Stimulated activated CD8-positive, alpha-beta memory T cell treated with anti-CD3 and anti-CD28 coated beads, Interleukin-7, amount 100 ng/mL, for 48 hours (primary cell): ENCODE measurements at places on chromosomes 7 and 10.
A peak's percentile ranks its signal among the peaks of the same experiment; 100 is the strongest.

- DNase-seq, result no peak
These were observed 237.7 kb downstream of the WDR37 start for GRCh38 chr10:1293636-1294435.

DNA sequence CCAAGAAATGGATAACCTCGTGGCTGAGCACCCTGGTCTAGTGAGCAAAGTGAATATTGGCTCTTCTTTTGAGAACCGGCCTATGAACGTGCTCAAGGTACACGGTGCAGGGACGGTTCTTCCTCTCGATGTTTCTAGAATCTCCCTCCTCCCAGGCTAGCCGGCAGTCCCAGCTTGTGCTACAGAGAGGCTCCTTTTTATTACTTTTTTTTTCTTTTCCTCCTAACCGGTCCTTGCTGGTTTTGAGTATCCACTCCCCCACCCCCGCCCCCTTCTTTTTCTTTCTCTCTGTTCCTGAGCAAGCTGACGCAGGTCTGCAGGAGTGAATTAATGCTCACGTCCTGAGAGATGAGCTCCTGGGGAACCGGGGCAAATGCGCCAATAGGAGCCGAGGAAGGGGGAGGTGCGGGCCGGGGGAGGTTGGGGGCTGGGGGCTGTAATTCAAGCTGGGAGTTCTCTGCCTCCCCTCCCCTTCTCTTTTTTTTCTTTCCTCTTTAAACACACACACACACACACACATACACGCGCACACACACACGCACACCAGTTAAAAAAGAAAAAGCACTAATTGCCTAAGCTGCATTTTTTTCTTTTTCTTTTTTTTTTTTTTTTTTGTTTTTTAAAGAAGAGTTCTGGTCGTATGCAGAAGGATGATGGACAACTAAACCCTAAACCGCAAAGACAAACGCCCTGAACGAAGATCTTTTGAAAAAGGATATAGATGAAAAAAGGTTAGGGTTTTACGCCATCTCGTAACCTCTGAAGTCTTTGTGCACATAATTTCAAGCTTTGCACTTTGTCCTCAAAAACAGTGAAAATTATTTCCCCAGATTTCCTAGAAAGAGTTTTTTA is 6.6 kb downstream of the CPA2 start:
- DNase-seq, result no peak

GRCh38 chr7:127189886-127190285 is 62.9 kb downstream of the GRM8 start:
- no peak for DNase-seq

GRCh38 chr10:14385596-14386593 is 55.2 kb upstream of the FRMD4A start:
- peak; percentile 55 for DNase-seq

DNA sequence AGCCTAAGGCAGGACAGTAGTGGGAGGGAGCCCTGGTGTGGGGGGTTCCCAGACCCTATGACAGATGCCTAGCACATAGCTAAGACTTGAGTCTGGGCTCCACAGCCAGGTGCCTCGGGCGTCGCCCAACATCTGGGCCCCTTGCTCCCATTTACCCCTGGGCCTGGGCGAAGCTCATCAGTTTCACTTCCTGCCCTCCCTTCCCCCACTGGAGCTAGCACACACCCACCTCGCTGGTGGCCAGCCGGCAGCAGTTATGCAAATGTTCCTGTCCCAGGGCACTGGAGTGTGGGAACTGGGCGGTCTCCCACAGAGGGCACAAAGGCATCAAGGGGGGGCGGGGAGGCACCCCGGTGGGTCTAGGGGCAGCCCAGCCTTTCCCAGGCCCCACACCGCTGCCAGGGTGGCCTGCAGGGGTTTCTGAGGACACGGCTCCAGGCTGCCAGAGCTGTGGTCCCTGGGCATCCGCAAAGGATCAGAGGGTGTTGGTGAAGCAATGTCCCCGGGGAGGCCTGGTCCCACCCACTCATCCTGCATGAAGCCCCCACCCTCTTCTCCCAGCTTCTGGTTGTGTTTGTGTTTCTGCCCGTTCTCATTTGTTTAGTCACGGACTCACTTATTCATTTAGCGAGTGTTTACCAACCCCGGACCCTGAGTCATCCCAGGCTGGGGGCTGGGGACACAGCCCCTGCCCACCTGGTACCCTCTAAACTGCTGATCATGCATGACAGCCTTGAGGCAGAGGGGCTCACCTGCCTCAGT is 20.4 kb downstream of the SH2B2 start:
- DNase-seq, result no peak

DNA sequence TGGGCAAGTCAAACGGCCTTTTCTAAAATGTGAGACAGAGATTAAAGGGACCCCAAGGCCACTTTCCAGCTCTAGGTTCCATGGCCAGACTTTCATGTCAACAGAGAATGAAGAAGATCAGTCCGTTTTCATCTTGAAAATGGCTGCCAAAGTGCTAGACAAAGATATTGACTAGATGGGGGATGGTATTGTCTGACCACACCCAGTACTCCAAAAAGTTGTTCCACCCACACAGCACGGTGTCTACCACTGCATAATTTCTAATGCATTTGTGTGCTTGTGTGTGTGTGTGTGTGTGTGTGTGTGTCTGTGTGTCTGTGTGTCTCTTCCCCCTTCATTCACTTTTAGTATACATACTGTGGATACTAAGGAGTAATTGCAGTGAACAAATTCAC is 1.3 kb downstream of the COL1A2 start:
- no peak for DNase-seq

DNA sequence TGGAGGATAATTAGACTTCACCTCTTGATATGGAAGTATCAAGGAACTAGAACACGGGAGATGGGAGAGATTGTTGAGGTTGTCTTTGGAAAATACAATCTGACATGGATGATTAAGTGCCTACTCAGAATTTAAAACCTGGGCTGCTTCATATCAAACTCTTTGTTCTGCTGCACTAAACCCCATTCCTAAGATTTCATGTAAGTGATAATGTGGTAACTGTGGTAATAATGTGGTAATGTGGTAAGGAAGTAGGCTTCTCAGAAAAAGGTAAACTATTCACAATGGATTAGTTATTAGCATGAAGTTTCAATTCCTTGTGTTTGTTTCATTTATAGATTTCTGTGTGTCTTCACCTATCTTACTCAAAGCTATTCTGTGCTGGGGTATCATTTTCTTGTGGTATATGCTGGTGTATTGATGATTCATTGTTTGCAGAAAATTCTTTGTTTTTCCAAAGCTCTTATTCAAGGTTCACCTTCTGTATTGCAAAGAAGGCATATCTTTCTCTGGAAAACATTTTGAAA is 129.9 kb upstream of the TAC1 start:
- DNase-seq, result no peak

- no peak for DNase-seq
These were observed 115.8 kb upstream of the ANLN start for GRCh38 chr7:36273836-36274235.

DNA sequence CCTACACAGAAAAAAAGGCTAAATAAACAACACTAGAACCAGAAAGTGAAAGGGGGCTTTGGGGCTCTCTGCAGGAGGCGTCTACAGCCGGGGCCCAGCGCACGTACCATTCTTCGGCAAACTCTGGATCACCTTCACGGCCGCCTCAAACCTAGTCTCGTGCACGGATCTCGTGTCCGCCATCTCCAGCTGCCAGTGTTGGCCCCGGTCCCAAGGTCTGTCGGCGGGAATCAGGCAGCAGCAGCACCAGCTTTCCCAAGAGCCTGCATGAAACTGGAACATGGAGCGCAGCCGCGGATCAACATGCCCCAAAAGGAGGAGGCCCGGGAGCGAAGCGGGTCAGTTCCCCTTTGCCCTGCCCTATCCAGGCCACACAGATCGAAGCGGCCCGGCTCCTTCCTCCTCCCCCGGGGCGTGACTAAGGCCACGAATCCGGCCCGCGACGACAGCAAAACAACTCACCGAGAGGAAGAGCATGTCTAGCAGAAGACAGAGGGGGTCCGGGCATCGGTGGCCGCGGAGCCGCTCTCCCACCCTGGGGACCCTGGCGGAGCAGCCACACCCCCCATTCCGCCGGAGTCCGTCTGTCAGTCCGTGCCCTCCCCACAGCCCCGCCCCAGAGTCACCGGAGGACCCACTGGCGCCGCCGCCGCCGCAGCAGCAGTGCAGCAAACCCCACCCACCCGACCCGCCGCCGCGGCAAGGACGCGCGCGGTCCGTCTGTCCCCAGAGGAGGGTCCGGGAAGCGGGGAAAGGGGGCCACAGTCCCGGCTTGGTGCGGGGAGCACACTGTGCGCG is at the start of gene ACBD5:
Gene ACBD5, minus strand, starts transcription at position 586 of the 798 bp plus-strand sequence. Its CDS starts 109 bp downstream, at position 477.
- no peak for DNase-seq

GRCh38 chr10:117168729-117169128 is 28.6 kb upstream of the KCNK18 start:
- no peak for DNase-seq

DNA sequence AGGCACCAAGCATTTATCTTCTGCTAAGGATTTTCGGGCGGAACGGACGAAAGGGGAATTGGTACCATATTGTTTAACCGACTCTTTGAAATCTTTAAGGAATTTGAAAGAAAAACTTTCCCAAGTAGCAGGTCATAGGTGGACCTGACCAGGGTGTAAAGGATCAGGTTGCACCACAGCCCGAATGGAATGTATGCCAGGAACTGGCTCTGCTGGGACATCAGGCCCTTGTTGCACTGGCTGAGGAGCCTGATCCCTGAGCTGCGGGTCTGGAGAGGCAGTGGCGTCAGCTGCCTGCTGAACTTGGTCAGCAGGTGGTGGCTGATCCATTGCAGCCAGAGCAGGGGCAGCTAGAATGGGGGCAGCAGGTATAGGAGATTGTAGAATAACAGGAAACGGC is 41.4 kb upstream of the AKR1C2 start:
- DNase-seq, result no peak

GRCh38 chr7:90582164-90582563 is 14.0 kb upstream of the CDK14 start:
- no peak for DNase-seq

GRCh38 chr10:102231357-102232318 is 5.5 kb downstream of the ELOVL3 start:
- DNase-seq, result peak; percentile 57

- no peak for DNase-seq
These were observed 4.7 kb downstream of the SUFU start for GRCh38 chr10:102508506-102508905.

GRCh38 chr10:49289480-49289879 is 9.5 kb upstream of the C10orf71 start:
- no peak for DNase-seq

DNA sequence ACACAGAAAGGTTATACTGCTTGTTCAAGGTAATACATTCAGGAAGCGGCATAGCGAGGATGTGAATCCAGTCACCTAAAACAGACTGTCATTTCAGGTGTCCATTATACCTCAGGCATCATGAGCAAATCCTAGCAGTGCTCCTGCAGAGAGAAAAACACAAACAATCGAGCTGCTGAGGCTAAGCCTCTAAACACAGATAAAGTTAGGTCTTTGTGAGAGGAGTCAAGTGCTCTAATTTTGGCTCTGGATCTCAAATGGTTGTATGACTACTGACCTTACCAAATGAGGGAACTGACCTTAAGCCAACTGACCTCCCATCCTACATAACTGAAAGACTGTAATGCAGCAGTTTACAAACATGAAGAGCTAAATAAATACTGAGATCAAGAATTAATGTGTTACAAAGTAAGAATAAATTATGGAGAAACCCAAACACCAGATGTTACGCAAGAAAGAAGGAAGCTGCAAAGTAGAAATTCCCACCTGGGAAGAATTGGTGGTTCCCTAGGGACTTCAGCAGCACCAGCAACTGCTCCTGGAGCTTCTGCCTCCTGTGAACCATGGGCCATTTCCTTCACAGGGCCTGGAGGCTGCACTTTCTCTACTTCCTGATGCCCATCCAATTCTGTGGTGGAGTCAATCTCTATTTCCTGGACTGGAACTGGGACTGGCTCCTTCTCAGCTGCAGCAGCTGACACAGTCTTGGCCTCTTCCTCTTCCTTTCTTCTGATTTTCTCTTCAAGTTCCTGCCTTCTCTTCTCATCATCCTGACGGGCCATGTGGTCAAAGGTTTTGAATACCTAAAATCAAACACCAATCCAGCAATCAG is 5.8 kb downstream of the NUDCD3 start:
- DNase-seq, result no peak

- DNase-seq, result no peak
These were observed 98.5 kb downstream of the MCU start for GRCh38 chr10:72790216-72790990.

DNA sequence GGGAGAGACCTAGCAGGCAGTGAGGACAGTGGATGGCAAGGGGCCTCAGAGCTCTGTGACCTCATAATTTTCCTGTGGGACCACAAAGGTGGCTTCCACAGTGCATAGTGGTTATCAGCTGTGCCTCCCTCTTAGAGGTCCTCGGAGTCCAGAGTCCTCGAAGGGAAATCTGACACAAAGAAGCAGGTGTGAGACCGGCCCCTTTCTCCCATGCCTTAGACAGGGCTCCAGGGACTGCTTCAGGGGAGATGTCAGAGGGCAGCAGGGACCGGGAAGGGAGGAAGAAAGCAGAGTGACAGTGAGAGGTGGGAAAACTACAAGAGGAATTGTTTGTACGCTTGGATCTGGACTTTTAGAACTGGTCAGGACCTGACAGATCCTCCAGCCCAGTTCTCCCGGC is 66.3 kb downstream of the BAMBI start:
- DNase-seq, result no peak

DNA sequence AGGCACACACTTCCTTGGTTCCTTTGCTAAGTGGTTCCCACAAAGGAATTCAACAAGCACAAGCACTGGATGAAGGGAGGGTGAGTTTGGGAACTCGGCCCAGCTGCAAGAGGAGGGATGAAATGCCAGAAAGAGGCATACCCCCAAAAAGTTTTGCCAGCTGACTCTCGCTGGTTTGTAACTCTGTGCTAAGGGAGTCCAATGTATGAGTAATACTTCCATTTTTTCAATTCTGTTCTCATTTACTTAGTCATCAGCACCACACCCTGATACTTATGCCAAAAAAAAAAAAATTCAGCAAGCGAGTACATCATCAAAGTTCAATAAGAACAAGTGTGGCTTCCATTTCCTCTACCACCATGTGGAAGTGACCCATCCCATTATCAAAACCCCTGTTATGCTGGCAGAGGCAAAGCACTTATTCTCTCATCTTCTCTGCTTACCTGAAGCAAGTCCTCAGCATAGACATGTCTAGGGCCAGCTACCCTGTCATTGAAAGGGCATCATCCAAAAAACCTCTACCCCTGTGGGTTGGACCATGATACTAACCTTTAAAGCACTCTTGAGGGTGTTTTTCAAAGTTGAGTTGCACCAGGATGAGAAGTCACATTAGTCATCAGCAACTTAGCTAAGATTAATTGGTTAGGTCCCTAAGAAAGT is 6.9 kb upstream of the HYCC1 start:
- no peak for DNase-seq

- no peak for DNase-seq
These were observed 21.2 kb downstream of the PDE1C start for GRCh38 chr7:32048970-32049491.

- DNase-seq, result no peak
These were observed 7.4 kb upstream of the MALRD1 start for GRCh38 chr10:19041171-19041570.

- no peak for DNase-seq
These were observed 5.7 kb upstream of the CELF2 start for GRCh38 chr10:11011984-11012383.

- no peak for DNase-seq
These were observed 438.1 kb downstream of the SUGCT start for GRCh38 chr7:40572810-40573465.
